ENCODE measurements at places on chromosomes 12 and 14. TPM values are rescaled to one million over a fixed set of nuclear protein-coding genes. Genes with fewer than 3 reads are reported as not detected.
A peak's percentile ranks its signal among the peaks of the same experiment; 100 is the strongest.

DNA sequence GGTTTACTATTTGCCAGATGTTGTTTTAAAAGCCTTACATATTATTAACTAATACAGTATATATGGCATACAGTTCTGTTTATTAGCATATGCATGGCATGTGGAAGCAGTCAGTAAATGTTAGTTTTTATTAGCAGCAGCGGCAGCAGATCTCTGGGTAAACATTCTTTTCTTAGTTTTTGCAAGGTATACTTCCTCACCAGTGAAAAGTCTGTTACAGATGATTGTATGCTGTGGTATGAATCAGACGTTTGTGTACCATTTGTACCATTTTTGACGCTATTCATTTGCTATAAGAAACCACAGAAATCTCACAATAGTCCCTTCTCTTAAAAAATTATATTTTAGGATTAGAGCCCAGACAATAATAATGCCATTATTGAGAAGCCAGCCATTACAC is 17.8 kb downstream of the STK38L start:
- no peak overlapping the region for H3K27ac ChIP-seq
- peaks cover 13% of the 10 kb centered on the region for H3K36me3 ChIP-seq
- no peaks in the 10 kb centered on the region for H3K4me1 ChIP-seq
- DNase-seq: no peak

GRCh38 chr14:61203081-61203753 is 77.9 kb downstream of the TMEM30B start:
- no peaks in the 10 kb centered on the region for H3K36me3 ChIP-seq
- H3K4me1 ChIP-seq: no peaks in the 10 kb centered on the region
- no peaks in the 10 kb centered on the region for H3K27me3 ChIP-seq
- no peak overlapping the region for H3K27ac ChIP-seq

- H3K36me3 ChIP-seq: no peaks in the 10 kb centered on the region
- DNase-seq: peak; percentile 83
These were observed 165.1 kb downstream of the MON2 start for GRCh38 chr12:62631471-62632410.

DNA sequence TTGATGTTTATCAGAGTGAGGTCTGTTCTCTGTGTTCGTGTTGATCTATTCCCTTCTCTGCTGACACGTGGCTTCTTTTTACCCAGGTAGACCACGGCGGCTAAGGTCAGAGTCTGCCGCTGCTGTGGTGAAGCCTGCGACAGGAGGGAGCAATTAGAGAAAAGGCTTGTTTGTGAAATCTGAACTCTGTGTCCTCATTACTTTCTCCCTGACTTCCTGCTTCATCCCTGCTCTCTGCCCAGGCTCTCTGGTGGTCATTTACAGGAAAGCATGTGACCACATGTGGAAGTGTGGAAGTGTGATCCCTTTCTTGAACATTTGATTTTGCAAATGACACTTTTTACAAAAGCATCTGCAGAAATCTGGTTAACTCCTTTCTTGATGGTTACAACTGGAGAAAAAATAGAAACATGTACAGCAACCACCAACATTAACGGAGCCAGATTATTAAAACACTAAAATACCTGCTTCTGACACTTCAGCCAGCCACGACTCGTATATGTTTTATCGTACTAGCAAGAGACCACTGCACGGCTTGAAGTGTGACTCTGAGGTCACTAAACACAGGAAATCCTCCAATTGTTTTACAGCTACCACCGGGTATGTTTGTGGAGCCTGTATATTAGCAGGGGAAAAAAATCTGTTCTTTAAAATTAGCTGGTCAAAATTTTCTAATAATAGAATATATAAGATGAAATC is 388.6 kb upstream of the TMPO start:
- H3K36me3 ChIP-seq: no peaks in the 10 kb centered on the region
- no peak for DNase-seq
- no peak overlapping the region for H3K27ac ChIP-seq
- no peaks in the 10 kb centered on the region for H3K27me3 ChIP-seq

The NGB gene
- not detected for total RNA-seq

The DNAJC22 gene
- total RNA-seq: 0.93 TPM

The ESRRB gene
- total RNA-seq: 14.8 TPM

The MYH6 gene
- 8,253 TPM for total RNA-seq

The BBS10 gene
- 9.3 TPM for total RNA-seq
